ENCODE measurements at places on chromosomes 5 and 9.
A peak's percentile ranks its signal among the peaks of the same experiment; 100 is the strongest.

DNA sequence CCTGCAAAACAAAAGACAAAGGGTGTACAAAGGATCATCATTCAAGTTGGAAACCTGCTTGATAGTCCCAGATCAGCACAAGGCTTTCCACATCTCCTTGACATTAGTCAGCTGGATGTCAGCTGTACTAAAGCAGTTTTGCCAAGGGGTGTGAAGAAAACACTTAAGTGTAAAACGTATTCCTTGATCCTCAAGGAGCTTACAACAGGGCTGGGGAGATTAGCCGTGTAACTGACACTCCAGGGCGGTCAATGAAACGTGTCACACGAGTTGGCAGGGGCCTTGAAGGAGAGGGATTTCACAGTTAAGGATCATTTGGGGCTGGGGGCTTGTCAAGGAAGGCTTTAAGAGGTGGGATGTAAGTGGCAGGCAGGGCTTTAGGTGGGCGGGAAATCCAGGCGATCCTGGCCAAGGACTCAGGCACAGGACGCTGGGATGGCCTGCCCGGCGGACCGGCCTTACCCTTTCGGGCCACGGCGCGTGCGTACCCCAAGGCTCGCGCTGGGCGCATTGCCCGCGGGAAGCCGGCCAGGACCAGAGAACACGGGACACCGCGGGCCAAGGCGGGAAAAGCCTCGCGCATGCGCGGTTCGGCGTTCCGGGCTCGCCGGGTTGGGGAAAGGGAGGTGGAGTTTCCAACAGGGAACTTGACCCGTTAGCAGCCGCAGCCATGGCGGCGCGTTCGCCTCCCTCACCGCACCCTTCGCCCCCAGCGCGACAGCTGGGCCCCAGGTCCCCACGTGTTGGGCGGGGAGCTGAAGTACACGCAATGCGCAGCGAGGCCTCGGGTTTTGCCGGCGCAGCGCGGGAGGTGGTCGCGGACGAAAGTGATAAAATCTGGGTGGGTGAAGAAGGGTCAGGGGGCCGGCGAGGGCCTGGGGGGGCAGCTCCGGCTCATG lies at the start of gene CNTLN:
TSS of gene CNTLN (plus strand) at position 645 of the 899 bp plus-strand sequence. CDS start at position 671, 26 bp downstream.
- DNase-seq, result peak; percentile 57

GRCh38 chr9:88604836-88605511 lies 70.0 kb downstream of the NXNL2 start:
- DNase-seq, result no peak

DNA sequence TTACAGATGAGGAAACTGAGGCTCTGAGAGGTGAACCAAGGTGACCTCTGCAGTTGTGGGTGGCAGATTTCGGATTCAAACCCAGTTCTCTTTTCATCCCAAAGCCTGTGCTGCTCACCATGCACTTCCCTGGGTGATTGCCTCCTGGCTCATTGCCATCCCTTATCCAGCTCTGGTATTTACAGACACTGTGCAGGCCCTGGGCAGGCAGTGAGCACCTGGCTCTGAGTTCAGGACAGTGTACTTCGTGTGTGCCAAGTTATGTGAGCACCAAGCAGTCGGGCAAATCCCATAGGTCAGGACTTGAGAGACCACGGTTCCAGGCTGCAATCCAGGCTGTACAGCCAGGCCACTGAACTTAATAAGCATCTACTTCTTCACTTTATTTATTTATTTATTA lies 1.4 kb downstream of the LRSAM1 start:
- DNase-seq, result no peak

GRCh38 chr5:136030252-136030651 lies 1.5 kb downstream of the TGFBI start:
- DNase-seq, result no peak

- DNase-seq, result no peak
Observed at GRCh38 chr5:32711681-32712480, 760 bp downstream of the NPR3 start.

- no peak for DNase-seq
Observed at GRCh38 chr5:32030222-32030621, 143.9 kb downstream of the GOLPH3 start.

DNA sequence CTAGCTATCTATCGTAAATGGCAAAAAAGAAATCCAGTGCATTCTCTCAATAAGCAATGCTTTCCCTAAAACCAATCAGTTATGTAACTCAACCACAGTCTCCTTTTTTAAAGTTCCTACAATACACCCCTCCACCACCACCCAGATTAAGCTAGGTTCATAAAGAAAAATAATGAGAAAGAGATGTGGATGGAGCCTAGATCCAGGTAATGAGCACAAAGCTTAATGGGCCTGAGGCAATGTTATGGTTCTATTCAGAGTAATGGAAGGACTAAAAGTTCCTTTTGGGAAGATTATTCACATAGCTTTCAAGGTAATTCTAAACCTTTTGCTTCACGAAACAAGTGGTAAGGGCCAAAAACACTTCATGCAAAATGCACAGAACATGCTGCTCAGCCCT lies 113.5 kb downstream of the MPDZ start:
- DNase-seq, result no peak

GRCh38 chr9:87564791-87565241 lies 67.1 kb downstream of the DAPK1 start:
- DNase-seq, result no peak

DNA sequence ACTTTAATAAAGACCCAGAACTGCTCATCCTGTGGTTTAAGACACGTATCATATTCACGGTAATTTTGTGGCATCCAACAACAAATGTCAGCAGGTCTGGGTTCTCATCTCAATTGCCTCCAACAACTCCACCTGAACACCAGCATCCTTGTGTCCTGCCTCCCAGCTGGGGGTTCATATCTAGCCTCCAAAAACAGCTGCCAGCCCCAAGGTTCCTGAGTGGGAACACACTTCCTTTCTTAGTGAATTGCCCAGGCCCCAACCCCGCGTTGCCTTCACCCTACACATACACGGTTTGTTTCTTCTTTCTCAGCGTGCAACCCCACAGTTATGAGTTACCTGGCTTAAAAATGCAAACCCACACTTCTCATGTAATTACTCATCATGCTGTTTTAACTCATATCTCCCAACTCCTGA lies 77.9 kb downstream of the SEMA4D start:
- no peak for DNase-seq

DNA sequence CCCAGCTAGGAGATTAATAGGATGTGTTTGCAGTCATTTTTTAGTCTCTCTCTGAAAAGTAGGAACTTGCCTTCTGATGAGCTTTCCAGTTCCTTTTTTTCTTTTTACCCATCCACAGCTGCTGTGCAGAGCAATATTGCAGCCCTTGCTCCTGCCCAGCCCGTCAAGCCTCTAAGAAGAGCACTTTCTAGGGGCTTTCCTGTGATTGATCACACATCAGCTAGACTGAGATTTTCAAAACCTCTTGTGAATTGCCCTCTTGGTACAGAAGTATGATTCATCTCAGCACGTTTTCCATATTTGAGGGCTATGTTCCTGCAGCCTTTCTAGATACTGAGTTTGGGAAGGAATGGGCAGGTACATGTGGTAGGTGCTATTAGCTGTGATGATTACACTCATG lies 93.9 kb downstream of the GALNT10 start:
- DNase-seq, result no peak

DNA sequence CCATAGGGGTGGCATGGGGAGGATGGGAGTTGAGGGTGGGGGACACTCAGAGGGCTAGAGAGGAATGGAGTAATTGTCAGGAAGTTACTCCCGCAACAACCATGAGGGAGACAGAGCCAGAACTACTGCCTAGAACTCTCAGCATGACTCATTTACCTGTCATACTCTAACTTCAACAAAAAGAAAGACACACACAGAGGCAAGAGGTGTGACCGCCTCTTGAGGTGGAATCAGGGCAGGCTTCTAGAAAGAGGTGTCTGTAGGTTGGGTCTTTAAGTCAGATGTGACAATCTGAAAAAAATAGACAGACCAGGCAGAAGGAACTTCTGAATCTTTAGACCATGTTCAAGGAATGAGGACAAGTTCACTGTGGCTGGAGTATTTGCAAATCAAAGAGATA lies 73.4 kb downstream of the GABBR2 start:
- no peak for DNase-seq

DNA sequence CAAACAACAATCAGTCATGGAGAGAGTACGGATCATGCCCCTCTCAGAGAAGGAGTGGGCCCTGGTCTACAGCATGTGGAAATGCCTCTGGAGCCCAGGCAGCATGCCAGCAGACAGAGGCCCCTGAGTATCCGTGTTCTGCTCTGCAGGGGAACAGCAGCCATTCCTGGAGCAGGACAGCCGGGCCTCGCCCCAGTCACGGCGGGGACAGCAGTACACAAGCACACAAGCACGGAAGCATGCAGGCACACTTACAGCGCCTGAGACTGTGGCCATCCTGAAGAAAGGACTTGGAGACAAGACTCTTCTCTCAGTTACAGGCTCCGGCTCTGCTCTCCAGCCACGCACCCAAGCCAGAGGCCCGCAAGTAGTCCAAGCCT lies 102.6 kb upstream of the ALDH1B1 start:
- no peak for DNase-seq

DNA sequence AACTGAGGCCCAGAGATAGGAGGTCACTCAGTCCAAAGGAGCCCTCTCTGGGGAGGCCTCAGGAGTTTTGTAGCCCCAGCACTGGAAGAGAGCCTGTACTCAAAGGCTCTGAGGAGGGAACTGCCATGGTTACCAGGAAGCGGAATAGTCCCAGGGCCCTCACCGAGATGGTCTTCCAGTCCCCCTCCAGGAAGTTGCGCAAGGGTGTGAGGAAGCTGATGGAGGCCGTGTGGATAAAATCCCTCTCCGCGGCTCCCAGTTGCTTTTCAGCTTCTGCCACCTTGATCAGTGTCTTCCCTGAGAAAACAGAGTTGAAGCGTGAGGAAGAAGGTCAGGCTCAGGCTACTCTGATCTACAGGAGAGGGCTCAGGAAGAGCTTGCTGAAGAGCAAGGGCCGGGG lies 13.5 kb downstream of the SH3GLB2 start:
- no peak for DNase-seq

GRCh38 chr9:97668485-97668884 lies 28.7 kb downstream of the XPA start:
- DNase-seq, result no peak

- no peak for DNase-seq
Observed at GRCh38 chr9:129140397-129141065, 29.3 kb downstream of the PTPA start.

DNA sequence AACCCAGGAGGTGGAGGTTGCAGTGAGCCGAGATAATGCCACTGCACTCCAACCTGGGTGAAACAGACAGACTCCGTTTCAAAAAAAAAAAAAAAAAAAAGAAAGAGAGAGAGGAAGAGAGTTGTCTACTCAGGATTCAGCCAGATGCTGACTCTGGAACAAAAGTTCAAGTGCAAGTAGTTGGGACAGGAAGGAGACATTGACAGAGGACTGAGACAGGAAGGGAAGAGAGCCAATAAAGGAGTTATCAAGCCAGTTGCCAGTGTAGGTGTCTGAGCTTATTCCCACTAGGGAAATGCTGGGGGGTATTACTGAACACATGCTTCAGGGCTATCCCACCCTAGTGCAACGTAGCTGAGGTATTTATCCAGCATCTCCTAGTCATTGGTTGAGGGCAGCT lies 147.7 kb upstream of the SLC1A3 start:
- no peak for DNase-seq

DNA sequence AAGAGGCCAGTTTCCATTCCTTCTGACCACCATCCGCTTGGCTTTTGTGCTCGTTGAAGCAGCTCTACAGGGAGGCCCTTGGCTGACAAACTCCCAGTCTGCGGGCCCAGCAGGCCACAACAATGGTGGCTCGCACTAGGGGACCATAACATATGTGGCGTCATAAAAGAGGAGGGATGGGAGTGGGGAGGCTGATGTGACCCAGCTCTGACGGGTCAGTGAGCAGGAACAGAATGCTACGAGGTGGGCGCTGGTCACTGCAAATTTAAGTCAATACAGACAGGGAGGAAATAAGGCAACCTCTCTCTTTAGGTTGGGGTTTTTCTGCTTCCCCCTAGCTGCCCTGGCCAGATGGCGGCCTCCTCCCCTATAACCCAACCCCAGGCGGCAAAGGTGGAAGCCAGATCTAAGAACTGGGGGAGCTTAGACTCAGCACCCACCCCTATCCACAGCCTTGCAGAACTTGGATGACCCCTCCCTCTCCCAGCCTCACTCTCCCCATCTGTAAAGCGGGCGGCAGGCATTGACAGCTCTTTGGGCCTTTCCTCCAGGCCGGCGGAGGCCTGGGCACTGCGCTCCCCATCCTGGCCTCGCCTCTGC lies 778 bp downstream of the FRRS1L start:
- no peak for DNase-seq

DNA sequence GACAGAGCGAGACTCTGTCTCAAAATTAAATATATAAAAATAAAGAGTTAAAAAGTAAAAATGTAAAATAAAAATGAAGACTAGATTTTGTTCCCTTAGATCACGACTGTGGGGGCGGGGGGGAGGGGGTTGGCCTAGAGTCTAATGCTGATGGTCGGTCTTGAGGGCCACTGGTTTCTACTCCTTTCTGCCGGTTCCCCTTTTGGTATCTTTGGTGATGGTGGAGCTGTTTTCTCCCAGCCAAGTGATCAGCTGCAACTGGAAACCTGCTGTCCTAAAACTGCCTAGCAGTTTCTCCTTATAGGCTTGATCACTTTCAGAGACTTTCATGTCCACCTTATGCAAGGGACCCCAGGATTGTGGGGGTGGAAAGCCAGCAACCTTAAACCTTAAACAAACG lies 1.1 kb downstream of the SRD5A1 start:
- DNase-seq, result no peak

GRCh38 chr9:116757030-116757429 lies 69.9 kb downstream of the TRIM32 start:
- DNase-seq, result no peak

- no peak for DNase-seq
Observed at GRCh38 chr9:129146441-129146941, 31.6 kb downstream of the IER5L start.

GRCh38 chr9:121813519-121814210 lies 162.2 kb downstream of the DAB2IP start:
- DNase-seq, result no peak

GRCh38 chr5:117748336-117748735 lies 1173.7 kb upstream of the SEMA6A start:
- no peak for DNase-seq

DNA sequence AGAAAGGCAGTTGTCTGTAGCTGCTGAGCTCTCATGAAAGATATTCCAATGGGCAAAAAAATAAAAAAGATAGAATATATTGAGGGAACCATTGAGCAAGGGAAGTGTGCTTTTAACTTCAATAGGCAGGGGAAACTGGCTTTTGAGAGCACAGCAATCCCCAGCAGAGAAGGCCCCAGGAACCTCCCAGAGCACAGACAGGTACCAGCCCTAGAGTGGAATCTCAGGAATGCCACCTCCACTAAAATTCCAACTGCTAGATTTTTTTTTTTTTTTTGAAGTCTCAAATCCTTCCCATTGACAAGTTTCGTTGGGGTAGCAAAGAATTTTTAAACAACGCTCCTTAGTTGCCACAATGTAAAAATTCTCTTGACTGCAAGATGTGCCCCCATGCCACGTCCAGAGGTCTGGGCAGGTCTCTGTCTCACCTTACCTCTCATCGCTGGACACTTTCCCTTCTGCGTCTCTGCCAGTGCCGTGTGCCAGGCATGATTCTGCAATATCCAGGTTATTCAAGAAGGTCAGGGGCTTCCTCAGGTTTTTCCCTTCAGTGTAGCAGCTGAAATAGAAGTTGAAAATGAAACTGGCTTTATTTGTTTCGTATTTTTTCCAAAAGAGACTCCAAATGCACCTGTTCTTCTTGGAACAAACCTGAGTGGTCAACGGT lies 64.2 kb upstream of the IRX1 start:
- no peak for DNase-seq

All from cortex of kidney (tissue), 1 donor.